ENCODE measurements at places on chromosomes 16 and 17. TPM values are rescaled to one million over a fixed set of nuclear protein-coding genes. Genes with fewer than 3 reads are reported as not detected.

Gene HOXB1
- not detected for total RNA-seq

Gene NPIPB13
- total RNA-seq: 5.9 TPM

Gene DNAH9
- not detected for total RNA-seq

Gene MAP2K6
- 2.8 TPM for total RNA-seq

Gene ARHGAP23
- 58.3 TPM for total RNA-seq

Gene CNGB1
- total RNA-seq: not detected

Gene C17orf100
- 0.48 TPM for total RNA-seq

Gene SERPINF2
- 0.32 TPM for total RNA-seq

Gene SALL1
- 0.46 TPM for total RNA-seq

Gene CDK3
- 1.8 TPM for total RNA-seq

All from Right ventricle myocardium superior (tissue), 1 donor.